Hippocampal formation (tissue), 2 donors: ENCODE measurements at places on chromosomes 13 and 19.
A peak's percentile ranks its signal among the peaks of the same experiment; 100 is the strongest.

DNA sequence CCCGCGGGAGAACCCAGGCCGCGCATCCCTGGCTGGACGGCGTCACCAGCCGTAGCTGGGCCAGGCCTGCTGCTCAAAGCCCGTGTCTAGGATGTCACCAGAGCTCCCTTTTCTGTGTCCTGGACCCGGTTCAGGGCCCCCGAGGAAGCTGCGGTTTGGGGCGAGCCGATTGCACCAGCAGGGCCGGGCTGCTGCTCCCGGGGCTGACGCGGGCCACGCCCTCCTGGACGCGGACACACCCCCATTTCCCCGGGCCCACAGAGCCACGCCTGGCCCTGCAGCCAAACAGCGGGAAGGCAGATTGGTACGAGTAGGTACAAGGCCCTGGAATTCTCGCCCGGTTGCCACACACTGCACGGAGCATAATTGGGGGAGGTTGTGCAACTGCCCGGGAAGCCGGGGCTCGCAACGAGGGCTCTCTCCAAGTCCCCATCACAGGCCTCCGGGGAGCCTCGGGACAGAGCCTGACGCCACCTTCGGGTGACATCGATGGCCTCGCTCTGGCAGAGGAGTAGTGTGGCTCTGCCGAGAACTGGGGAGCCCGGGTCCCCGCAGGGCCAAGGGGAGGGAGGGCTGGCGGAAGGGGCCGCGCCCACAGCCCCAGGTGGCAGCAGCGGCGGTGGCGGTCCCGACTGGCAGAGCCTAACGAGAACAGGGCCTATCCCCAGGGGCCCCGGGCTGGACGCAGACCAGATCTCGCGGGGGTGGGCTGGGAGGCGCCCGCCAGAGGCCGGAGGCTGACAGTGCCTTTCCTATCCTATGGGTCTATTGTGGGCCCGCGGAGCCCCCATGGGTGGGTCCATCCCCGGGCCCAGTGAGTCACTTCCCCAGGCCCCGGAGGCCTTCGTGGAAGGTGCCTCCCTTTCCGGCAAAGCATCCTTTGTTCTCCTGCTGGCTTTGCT, 23.5 kb downstream of the KCTD15 start:
- no peak for DNase-seq

DNA sequence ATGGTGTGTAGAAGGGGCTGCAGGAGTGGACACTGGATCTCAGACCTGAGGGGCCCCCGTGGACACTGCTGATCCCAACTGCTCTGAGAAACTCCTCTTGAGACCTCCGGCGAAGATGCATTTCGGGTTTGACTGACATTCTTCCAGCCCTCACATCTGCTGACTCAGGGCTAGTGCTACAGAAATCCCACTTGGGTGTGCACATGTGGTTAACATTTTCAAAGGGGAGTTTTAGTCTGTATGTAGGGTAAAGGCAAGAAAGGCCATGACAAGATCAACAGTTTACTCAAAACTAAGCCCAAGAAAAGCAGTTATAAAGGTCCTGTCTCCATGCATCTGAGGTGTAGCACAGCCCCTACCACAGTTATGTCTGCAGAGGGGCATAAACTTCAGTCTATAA, 31.2 kb downstream of the DLEU7 start:
- DNase-seq: no peak

DNA sequence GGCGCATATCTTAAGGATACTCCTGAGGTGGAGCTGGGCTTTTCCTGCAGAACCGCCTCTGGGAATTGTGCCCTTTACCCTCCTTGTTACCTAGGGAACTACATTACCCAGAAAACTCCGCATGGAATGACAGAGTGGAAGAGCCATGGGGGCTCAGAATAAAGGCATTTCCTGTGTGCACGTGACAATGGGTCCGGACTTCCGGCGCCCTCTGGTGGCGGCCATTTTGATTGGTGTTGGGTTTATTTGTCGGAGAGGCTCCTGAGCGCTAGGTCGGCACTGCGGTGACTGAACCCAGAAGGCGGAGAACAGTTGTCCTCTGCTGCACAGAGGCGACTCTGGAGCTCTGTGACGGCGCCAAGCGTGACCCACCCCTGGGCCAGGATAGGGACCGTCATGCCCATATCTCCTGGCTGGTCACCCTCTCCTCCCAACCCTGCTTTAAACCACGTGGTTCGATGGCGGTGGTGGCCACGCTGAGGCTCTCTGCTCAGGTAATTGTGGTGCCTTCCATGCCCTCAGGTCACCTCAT, at the start of gene ZNF587B:
TSS of gene ZNF587B (plus strand) at position 229 of the 532 bp plus-strand sequence. CDS start at position 459, 230 bp downstream.
- DNase-seq: peak; percentile 10

GRCh38 chr19:10104665-10105508, 1.3 kb upstream of the PPAN start:
- DNase-seq: no peak

DNA sequence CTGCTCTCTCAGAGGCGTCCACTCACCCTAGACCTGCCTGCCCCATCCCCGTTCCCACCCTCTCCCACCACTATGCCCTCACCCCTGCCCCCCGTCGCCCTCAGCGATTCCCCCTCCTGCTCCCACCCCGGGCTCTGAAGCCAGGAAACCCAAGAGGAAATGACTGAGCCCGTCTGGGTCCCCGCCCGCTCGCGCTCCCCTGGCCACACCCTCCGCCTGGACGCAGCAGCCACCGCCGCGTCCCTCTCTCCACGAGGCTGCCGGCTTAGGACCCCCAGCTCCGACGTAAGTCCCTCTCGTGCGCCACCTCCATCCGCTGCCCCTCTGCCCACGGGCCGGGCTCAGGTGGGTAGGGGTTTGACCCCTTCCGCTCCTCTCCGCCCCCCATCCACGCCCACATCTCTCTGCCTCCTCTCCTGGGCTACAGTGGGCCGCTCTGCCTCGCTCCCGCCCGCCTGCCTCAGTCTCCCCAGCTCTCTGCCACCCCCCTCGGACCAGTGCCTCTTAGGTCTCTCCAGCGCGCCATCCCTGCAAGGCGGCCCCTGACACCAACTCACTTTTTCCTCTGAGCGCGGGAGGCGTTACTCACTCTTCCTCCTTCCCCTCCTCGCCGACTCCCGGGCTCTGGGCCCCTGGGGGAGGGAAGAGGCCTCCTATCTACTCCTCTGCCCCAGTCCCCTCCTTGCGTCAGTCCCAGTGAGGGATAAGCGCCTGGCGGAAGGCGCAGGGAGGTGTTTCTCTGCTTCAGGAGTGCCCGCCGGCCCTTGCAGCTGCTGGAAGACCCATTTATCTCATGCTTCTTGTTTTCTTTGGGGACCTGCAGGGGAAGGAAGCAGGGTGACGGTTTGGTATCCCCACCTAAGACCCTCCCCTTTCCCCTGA, at the start of gene FXYD5:
TSS of gene FXYD5 (plus strand) at position 211 of the 882 bp plus-strand sequence. CDS start 816 bp downstream, outside the sequence.
- DNase-seq: no peak

- no peak for DNase-seq
Measured at GRCh38 chr13:29583073-29583785, 12.3 kb downstream of the SLC7A1 start.

DNA sequence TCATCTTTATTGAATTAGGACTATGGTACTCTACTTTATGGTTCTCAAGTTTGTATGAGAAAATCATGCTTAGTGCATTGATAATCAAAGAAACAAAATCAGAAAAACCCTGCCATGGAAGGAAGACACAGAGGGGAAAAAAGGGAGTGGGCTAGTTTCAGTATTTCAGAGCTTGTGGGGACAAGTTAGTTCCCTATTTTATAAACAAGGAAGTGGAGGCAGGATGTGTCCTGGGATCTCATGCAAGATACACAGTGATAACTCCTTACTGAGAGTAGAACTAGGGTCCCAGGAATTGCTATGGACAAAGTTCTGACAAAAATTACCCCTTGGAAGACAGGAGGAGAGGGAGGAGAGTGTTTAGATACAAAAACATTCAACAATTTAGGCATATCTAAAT, 1277.3 kb downstream of the UQCRFS1 start:
- no peak for DNase-seq

GRCh38 chr13:106961216-106961615, 393.3 kb upstream of the ARGLU1 start:
- no peak for DNase-seq
